ENCODE measurements at places on chromosomes 12 and 14.
A peak's percentile ranks its signal among the peaks of the same experiment; 100 is the strongest.

GRCh38 chr12:67524861-67525616, 123.5 kb upstream of the DYRK2 start:
- no peak for DNase-seq

DNA sequence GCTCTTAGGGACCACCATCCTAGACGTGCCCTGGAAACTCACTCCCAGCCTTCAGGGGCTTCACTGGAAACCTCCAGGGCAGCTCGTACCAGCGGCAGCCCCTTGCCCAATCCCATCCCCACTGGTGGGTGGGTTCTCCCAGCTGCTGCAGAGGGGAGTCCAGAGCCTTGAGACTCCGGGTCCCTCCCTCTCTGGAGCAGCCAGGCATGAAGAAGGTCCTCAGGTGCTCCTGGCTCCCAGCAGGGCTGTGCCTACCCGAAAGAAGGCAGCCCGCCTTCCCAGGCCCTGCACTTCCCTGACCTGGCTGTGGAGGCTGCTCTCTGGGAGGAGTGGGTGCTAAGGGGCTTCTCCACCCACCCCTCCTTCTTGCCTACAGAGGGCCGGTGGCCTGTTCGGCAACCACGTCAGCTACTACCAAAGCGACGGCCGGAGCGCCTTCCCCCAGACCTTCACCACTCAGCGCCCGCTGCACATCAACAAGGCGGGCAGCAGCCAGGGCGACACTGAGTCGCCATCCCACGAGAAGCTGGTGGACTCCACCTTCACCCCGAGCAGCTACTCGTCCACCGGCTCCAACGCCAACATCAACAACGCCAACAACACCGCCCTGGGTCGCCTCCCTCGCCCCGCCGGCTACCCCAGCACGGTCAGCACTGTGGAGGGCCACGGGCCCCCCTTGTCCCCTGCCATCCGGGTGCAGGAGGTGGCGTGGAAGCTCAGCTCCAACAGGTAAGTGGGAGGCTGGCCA, 115.5 kb upstream of the FKBP4 start:
- DNase-seq: no peak

GRCh38 chr14:49853572-49854375, 1.2 kb upstream of the NEMF start:
- peak; percentile 73 for DNase-seq

- DNase-seq: no peak
Observed at GRCh38 chr12:57782243-57782607, 362 bp upstream of the TSFM start.

DNA sequence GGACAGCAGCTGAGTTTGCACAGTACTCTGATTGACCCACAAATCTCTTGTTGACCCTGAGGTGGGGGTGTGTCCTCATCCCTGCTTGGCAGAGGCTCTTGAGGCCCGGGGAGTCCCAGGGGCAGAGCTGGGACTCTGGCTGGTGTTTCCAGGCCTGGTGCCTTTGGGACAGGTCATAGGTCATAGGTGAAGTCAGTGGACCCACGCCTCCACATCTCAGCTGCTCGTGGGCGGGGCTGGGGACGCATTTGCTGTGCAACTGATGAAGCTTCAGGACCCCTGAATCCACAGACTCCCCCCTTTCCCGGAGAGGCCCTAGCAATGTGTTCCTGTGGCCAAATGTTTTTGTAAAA, 408 bp upstream of the CACNA2D4 start:
- DNase-seq: no peak

Measured in activated T-cell treated with anti-CD3 and anti-CD28 coated beads, Interleukin-2, amount 50 U/mL, for 1 hour (primary cell).